Inflammatory macrophage treated with lipopolysaccharide for 1 hour (primary cell): ENCODE measurements at places on chromosomes 4 and X.
A peak's percentile ranks its signal among the peaks of the same experiment; 100 is the strongest.

- DNase-seq: no peak
These were observed 81.1 kb downstream of the ATP11C start for GRCh38 chrX:139851730-139852129.

GRCh38 chr4:87901422-87901992 is 68.7 kb downstream of the MEPE start:
- no peak for DNase-seq

DNA sequence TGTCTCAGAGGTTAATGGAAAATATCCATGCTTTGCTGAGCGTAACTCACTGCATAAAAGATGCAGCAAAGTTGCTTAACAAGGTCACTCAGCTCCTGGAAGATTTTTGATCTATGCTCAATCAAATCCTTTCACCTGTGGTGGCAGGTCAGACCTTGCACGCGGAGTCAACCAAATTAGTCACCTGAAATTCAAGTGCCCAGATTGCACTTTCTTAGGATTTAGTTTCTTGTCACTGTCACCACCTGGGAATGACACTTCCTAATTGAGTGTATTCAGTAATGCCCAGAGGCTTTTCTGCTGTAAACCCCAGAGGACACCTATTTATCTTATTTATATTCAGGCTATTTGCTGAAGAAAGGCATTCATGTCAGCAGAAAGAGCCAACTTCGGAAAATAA is 215.8 kb upstream of the SMIM31 start:
- DNase-seq: no peak

DNA sequence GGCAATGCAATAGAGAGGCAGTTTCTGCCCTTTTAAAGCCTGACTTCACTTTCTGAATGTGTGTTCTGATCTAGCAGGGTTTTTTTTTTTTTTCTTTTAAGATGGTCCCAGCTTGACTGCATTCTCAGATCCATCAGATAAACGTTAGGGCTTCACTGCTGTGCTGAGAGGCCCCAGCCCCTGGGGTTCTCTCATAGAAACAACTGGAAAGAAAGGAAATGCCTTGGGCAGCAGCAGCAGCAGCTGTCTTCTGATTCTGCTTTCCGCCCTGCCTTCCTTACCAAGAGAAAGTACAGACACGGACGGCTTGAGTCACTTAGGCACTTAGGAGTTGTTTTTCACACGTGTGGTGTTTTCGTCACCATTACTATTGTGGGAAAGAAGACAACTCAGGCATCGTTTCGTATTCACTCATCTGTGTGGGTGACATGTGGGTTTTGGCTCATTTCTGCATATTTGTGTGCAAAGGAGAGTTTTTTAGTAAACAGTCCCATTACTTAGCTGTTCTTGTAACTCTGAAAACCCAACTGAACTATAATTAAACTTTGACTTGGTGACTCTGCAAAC is 172.0 kb downstream of the PTTG2 start:
- peak; percentile 96 for DNase-seq

DNA sequence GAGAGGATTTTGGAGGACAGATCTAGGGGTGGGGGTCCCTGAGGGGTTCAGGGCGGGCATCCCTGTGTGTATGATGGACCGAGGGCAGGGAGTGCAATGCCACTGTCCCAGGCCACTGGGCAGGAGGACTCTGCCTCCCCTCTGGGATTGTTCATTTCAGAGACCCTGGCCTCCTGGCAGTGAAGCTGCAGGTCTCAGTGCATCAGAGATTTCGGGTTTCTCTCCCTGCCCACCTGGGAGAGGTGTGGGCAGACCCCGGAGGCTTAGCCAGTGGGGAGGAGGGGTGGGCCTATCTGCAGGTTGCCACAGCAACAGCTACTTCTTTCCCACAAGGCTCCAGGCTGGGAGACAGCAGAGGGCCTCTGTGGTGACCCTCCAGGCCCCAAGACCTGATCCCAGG is 80.1 kb upstream of the LRPAP1 start:
- no peak for DNase-seq

GRCh38 chr4:6184169-6184568 is 16.2 kb downstream of the JAKMIP1 start:
- DNase-seq: no peak

DNA sequence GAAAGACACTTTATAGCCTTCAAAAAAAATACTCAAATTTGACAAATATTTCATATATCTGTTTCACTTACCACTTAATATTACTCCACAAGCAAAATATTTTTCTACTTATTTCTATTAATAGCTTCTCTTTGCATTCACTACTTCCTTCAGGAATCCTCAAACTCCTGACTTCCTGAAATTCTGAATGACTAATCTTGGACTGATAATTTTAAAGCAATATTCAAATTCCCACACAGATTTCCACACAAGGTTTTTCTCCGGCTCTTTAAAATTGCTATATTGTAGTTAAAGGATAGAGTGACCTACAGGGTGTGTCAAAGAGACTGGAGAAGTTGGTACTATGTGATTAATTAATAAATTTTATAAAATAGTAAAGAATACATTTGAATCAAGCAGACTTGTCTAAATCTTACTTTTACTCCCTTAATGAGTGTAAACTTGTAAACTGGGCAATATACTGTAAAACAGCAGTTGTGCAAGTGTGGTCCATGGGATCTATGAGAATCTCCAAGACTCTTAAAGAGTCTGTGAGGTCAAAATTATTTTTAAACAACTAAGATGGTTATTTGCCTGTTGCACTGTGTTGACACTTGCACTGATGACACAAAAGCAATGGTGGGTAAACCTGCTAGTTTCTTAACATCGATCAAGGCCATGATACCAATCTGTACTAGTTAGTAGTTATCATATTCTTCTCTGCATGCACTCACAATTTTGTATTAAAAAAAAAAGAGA is 44.5 kb downstream of the ANKRD17 start:
- peak; percentile 74 for DNase-seq

DNA sequence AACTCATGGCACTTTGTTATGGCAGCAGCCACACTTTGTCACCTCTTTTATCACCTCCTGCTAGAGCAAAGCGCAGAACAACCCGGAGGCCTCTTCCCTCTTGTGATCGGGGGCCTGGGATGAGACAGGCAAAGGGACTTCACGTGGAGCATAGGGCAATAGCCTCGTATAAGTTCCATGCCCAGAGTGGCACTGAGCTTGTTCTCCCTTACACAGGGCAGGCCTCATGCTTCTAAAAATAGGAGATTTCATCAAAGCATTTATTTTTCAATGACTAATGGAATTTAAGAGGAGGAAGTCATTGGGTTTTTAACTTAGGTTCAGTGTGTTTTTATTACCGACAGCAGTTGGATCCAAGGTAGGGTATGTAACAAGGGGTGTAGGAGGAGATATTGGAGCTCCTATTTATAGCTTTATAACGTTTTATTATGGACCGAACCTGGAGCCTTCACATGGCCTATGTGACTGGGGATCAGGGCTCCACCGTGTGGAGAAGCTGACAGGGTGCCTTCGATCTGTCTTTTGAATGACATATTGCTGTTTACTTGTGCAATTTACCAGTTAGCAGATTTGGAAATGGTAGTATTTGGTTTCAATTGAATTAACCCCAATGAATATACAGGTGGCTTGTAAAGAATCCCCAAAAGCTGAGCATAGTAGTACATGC is 93.8 kb downstream of the SLC2A9 start:
- peak; percentile 73 for DNase-seq

DNA sequence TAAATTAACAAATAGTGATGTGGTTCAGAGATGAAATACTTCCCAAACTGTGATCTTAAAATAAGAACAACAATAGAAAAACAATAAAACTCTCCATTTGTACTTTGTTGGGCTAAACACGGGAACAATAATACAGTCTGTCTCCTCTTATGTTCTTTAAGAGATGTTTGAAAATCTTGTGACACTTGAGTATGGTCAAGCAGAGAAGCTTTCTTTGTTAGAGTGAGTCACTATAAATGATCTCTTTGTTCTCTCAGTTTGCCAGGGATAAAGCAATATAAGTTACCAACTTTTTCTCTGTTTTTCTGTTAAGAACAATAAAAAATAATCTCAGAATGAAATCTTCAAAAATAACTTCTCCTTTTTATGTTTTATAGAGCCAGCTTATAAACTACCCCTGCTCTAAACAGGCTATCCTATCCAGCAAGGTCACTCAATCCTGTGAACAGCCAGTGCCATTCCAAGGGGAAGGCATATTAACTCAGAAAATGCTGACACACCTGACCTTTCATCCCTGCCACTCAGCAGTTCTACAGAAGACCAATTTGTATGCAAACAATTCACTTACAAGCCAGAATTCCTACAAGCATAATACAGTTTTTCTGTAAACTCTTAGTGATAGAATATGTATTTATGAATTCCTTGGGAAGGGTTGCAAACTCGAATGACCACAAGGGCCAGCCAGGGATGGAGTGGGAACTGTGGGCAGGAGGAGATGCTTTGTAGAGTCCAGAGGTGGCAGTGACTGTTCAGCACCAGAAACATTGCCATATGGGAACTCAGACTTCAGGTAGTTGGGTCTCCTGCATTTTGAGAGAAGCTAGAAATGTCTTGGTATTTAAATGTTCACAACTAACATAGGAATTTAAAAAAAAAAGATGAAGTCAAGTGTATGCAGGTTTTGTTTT is 52.2 kb downstream of the AFM start:
- no peak for DNase-seq

- DNase-seq: no peak
These were observed 224.4 kb upstream of the GPC4 start for GRCh38 chrX:133639726-133640125.

GRCh38 chr4:122170775-122171174 is 18.6 kb downstream of the BLTP1 start:
- DNase-seq: no peak

DNA sequence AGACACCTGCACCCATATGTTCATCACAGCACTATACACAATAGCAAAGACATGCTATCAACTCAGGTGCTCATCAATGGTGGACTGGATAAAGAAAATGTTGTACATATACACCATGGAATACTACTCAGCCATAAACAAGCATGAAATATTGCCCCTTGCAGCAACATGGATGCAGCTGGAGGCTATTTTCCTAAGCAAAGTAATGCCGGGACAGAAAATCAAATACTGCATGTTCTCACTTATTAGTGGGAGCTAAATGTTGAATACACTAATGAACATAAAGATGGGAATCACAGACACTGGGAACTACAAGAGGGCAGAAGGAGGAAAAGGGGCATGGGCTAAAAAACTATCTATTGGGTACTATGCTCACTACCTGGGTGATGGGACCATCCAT is 278.5 kb downstream of the GPC3 start:
- DNase-seq: no peak

DNA sequence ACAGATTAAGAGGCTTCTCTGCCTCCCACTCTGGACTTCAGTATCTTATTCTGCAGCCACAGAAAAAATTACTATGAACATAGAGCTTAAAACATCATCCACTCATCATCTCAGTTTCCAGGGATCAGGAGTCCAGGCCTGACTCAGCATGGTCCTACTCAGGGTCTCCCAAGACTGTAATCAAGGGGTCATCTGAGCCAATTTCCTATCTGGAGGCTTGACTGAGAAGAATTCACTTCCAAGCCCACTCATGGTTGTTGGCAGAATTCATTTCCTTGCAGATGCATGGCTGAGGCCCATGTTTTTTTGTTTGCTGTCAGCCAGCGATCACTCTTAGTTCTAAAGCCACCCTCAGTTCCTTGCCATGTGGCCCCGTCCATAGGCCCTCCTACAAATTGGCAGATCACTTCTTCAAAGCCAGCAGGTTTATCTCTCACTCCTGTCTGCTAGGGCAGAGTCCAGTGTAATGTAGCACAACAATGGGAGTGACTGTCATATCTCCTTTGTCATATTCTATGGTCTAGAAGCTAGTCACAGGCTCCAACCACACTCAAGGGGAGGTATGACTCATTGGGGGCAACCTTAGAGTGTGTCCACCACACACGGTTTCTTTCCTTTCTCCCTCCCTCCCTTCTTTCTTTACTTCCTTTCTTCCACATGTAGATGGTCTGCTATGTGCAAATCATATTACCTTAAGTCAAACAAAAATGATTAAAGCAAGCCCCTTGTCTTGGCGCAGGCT is 251.6 kb downstream of the QDPR start:
- DNase-seq: no peak

DNA sequence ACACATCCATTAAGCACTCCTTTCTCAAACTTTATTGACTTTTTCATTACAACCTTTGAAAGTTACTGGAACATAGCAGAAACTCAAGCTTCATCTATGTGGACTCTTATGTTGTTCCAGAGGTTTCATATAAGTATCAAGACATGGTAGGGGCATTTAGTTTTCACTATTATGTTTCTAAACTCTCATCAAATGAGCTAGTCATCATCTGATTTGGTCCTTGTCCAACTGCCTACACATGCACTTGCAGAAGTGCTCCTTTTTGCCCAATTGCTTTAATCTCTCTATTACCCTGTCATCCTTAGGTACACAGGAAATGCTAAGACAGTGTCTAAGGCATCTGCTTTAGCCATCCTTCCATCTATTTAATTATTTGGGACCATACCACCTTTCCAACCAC is 42.2 kb upstream of the EPGN start:
- no peak for DNase-seq

- no peak for DNase-seq
These were observed 375.7 kb upstream of the AADAT start for GRCh38 chr4:170465429-170465828.

- no peak for DNase-seq
These were observed 12.0 kb downstream of the MPP1 start for GRCh38 chrX:154793084-154793795.

DNA sequence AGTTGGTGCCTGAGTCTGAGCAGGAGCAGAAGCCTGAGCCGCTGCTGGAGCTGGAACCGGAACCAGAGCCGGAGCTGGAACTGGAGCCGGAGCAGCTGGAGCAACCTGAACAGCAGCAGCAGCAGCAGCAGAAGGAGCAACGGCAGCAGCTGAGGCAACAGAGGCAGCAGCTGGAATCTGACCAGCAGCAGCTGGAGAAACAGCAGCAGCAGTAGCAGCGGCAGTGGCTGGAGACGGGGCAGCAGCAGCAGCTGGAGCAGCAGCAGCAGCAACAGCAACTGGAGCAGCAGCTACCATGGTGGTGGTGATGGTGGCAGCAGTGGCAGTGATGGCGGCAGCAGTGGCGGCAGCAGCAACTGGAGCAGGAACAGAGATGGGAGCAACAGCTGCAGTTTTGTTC is 61.5 kb downstream of the AMOT start:
- DNase-seq: no peak

DNA sequence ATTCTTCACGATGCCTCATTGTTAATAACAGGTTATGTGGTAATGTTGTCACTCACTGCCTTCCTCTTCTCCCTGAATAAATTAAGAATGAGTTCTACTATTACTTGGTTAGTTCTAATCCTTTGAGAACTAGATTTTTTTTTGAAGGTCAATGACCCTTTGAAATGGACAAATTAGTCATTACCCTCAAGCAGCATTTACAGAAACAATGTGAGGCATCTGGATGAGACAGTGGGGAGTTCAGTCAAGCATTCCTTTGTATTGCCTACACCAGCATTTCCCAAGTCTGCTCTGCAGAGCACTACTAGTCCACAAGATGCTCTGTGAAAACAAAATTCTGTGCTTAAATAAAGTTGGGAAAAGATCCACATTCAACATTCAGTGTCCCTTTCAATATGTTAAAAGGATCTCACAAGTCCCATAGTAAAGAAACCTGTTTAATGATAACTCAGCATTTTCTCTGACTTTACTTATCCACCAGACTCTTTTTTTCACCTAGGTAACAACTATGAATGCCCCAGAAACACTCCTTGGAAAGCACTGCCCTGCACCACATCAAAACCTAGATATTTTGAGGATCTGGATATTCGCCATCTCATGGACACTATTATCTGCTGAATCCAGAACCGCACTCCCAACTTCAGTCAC is 60.6 kb downstream of the CHRDL1 start:
- DNase-seq: no peak
